Activated T-cell treated with anti-CD3 and anti-CD28 coated beads for 1 hour (primary cell): ENCODE measurements at places on chromosomes 12 and 14.

GRCh38 chr12:56128670-56129205, 671 bp downstream of the ESYT1 start:
- DNase-seq, result no peak

- no peak for DNase-seq
Observed at GRCh38 chr12:104649217-104649824, 192.6 kb downstream of the CHST11 start.

GRCh38 chr12:3204143-3204542, 127.0 kb downstream of the TSPAN9 start:
- DNase-seq, result no peak

DNA sequence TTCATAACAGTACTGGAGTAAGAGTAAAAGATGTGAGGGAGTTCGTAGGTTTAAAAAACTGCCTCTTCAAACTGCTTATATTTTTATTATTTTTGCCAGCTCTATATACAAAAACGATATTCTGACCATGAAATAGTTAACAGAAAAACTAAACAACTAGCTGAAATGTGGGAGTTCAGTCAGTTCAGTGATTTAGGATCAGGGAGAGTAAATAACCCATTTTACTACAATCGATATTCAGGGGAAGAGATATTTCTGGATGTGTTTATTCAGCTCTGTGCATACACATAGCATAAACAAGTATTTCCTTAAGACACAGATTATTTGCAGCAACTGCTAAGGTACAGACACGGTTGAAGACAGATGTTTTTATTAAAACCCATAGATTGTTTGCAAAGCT, 470.9 kb downstream of the TMTC2 start:
- no peak for DNase-seq

GRCh38 chr12:129372876-129373275, 519.6 kb downstream of the GLT1D1 start:
- DNase-seq, result no peak

DNA sequence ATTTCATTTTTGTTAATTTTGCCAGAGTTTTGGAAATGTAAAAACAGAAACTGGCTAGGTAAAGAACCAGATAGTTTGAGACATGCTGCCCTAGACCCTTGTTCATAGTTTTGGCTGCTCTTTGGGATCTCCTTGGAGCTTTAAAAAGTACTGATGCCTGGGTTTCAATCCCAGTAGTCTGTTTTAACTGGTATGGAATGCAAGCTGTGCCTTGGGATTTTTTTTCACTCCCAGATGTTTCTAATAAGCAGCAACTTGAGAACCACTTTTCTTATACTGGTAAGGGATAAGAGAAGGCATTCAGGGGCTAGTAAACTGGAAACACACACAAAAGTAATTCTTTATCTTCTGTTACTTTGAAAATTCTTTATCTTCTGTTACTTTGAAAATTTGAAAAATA, 18.8 kb downstream of the SLC35F4 start:
- DNase-seq, result no peak

DNA sequence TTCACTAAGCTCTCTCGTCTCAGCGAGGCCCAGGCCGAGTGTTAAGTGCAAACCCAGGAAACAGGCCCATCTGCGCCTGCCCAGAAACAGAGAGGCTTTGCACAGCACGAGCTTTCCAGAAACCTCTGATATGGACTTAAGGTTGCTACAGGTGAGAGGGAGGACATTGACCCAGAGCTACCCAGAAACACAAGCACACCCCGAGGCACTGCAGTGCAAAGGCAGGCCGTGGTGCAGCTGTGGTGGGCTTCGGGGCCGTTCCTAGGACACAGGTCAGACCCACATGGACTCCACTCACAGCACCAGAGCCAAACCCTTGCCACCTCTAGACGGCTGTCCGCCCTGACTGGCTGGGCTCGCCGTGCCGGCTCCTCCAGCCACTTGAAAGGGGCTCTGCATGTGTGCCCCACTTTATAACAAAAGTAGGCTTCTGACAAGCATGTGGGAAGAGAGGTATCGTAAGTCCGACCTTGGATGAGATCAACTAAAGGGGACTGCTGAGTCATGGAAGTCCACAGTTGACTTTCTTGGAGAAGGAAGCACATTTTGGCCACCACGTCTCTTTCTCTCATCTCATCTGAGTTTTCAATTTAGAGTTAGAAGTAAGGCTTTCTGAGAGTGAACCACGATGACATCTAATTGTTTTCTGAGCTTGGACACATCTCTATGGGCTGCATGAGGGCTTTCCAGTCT, 38.2 kb downstream of the CACNA2D4 start:
- DNase-seq, result no peak

GRCh38 chr12:19158923-19159322, 29.4 kb downstream of the PLEKHA5 start:
- DNase-seq, result no peak

DNA sequence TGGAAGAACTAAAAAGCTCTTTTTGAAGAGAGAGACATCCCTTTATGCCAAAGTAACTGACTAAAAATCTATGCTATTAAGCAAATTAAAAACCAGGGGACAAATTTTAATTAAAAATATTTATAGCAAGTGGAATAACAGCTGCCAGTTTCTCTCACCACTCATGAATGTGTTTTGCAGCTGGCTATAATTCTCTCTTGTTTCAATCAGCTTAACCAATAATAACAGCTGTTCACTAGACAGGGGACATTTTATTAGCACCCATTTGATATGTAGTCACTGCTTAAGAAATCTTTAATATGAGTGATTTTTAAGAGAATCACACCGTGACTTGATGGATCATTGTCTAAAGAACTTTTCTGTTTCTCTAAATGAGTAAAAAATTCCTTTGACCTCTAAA, 34.2 kb upstream of the KRR1 start:
- DNase-seq, result no peak

- no peak for DNase-seq
Observed at GRCh38 chr14:82757776-82758175, 1224.1 kb upstream of the SEL1L start.

DNA sequence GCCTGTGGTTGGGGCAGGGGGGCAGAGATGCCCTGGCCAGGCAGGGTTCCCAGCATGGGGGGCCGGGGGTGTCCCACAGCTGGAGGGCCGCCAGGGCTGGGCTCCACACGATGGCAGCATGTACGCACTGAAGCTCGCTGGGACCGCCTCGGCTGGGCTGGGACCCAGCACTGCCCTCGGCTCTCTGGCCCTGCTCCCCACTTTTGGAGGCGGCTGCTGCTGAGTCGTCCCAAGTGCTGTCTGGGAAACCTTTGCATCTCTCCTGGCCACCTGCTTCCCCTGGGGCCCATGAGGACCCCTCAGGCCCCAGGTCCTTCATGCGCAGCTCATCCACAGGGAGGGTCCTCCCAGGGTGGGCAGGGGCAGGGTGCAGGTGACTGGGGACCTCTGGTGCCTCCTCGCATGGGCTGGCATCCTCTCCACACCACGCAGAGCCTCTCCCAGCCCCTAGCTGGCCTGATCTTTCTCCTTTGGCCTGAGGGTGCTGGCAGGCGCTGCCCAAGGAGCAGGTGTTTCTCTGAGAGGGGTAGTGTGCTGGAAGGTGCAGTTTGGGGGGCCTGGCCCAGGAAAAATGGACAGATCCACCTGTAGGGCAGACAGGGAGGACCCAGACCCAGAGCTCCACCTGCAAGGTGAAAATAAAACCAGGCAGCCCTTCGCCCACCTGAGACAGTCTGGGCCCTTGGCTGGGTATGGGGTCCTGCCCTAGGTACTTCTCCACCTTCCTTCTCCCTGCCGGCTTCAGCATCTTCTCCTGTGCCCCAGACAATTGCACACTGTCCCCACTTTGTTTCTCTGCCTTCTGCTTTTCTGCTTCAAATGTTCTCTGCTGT, 46.9 kb downstream of the DLK1 start:
- no peak for DNase-seq

DNA sequence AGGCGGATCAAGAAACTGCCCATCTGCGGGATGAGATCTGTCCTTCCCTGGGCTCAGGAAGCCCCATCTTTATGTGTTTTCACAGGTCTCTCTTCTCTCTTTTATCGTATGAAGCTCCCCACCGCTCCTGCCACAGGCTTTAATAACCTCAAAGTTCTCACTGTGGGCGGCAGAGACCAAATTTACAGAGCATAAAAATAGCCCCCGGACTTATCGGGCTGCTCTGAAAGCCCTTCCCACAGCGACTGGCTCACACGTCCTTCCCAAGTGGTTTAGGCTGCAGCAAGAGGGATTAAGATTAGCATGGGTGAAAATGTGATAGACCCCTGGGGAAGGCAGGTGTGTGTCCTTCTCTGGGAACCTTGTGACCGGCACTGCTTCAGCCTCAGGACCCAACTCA, 47.8 kb downstream of the TESC start:
- no peak for DNase-seq
